Right atrium auricular region (tissue), 2 donors: ENCODE measurements at places on chromosomes 2 and 18. TPM values are rescaled to one million over a fixed set of nuclear protein-coding genes. Genes with fewer than 3 reads are reported as not detected.

DNA sequence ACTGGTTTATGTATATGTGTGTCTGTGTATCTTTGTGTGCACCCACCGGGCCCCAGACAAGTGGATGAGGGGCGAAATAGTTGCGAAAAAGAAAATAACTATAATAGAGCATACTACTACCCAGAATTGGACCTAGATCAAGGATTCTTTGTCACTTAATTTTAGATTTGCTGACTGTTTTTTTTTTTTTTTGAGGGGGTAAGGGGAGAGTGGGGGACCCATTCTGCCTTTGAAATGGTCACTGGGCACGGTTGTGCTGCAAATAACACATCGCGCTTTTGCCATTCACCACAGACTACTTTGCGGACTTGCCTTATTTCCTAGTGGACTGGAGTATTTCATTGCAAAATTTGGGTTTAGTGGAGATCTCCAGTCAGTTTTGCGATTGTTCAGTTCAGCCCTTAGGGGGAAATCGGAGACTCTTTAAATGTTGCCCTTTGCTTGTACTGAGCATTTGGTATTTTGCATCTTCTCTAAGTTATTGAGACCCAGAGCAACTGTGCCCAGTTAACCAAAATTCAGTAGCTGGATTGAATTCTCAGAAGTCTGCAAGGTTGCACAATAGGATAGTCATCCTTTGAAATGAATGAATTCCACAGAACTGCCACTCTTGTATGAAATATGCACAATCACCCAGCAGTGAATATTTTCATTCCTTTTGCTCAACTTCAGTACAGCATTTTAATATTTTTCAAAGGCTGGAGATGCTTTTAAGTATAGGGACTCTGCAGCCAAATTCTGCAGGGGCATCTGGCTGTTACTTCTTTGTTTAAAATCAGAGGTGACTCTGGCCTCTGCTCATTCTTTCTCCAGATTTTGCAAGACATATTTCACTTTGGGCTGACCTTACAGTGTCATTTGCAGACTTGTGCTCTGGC is 2.9 kb downstream of the TRIB2 start:
- DNase-seq = no peak
- peaks cover 62% of the 10 kb centered on the region for H3K4me1 ChIP-seq
- peak overlapping the region; percentile 98 for H3K27ac ChIP-seq
- H3K27me3 ChIP-seq = no peaks in the 10 kb centered on the region

The TRIM43B gene
- not detected for total RNA-seq

The EFEMP1 gene
- 308 TPM for total RNA-seq

The FZD7 gene
- total RNA-seq = 14.1 TPM

The GFPT1 gene
- 26.7 TPM for total RNA-seq

- H3K4me1 ChIP-seq = no peaks in the 10 kb centered on the region
- H3K27ac ChIP-seq = peak overlapping the region; percentile 94
- DNase-seq = no peak
- H3K4me3 ChIP-seq = peak overlapping the region; percentile 70
- no peaks in the 10 kb centered on the region for H3K27me3 ChIP-seq
Measured at GRCh38 chr18:56637711-56638231, 621 bp downstream of the TXNL1 start.

The LAPTM4A gene
- total RNA-seq = 145 TPM

GRCh38 chr2:70779911-70780545 is 10.4 kb downstream of the FIGLA start:
- no peak overlapping the region for H3K4me3 ChIP-seq
- no peaks in the 10 kb centered on the region for H3K4me1 ChIP-seq
- no peaks in the 10 kb centered on the region for H3K27me3 ChIP-seq
- H3K27ac ChIP-seq = no peak overlapping the region
- no peak for DNase-seq

The HADHB gene
- 770 TPM for total RNA-seq

- no peaks in the 10 kb centered on the region for H3K27me3 ChIP-seq
- DNase-seq = no peak
- no peak overlapping the region for H3K27ac ChIP-seq
- no peak overlapping the region for H3K4me3 ChIP-seq
Measured at GRCh38 chr18:39523281-39523680, 1957.7 kb upstream of the CELF4 start.

The IL1A gene
- total RNA-seq = not detected

DNA sequence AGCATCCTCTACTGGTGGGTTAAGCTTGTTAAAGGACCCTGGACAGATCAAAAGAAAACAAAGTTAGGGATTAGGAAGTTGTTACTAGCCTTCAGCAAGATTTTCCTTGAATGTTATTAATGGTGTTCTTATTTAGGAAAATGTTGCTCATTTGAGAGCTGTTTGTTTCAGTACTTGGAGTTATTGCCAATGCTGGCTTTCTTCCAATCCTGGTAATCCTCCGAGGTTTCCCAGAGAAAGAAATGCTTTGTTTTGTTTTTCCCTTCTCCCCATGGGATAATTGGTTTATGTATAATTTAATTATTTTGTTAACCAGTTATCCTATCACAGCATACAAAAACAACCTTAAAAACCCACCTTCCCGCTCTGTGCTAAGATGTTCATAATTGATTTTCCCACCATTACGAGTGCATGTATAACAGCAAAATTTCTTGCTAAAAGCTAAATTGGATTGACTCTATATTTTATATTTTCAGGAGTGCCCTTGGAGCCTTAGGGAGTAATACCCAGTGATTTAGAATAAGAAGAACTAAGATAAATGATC is 79.8 kb downstream of the MGAT5 start:
- no peaks in the 10 kb centered on the region for H3K36me3 ChIP-seq
- DNase-seq = no peak
- H3K4me3 ChIP-seq = no peak overlapping the region
- H3K27me3 ChIP-seq = no peaks in the 10 kb centered on the region
- H3K4me1 ChIP-seq = peaks cover 19% of the 10 kb centered on the region

- no peak overlapping the region for H3K4me3 ChIP-seq
- H3K27ac ChIP-seq = no peak overlapping the region
- no peaks in the 10 kb centered on the region for H3K27me3 ChIP-seq
- no peaks in the 10 kb centered on the region for H3K36me3 ChIP-seq
- no peaks in the 10 kb centered on the region for H3K4me1 ChIP-seq
- no peak for DNase-seq
Measured at GRCh38 chr18:24022161-24022560, 7.6 kb downstream of the TTC39C start.

The MC2R gene
- total RNA-seq = not detected
